Cerebellum (tissue), 4 donors: ENCODE measurements at places on chromosomes 7 and 10. TPM values are rescaled to one million over a fixed set of nuclear protein-coding genes. Genes with fewer than 3 reads are reported as not detected.

OPN1SW gene
- total RNA-seq: 0.45 TPM

SLC18A3 gene
- 3.4 TPM for total RNA-seq

NDUFB8 gene
- total RNA-seq: 123 TPM

LIPK gene
- not detected for total RNA-seq

HHEX gene
- total RNA-seq: 2.1 TPM

SYNPO2L gene
- not detected for total RNA-seq

COMTD1 gene
- 13.8 TPM for total RNA-seq

GRB10 gene
- 60.4 TPM for total RNA-seq

PNLIP gene
- total RNA-seq: not detected

GCK gene
- total RNA-seq: 7.7 TPM

SLC13A4 gene
- total RNA-seq: 2.4 TPM

GIMAP7 gene
- total RNA-seq: 1.8 TPM

DENND10 gene
- 36.7 TPM for total RNA-seq

TMEM270 gene
- not detected for total RNA-seq

SLC26A4 gene
- 0.45 TPM for total RNA-seq

SPDYE2B gene
- not detected for total RNA-seq

POM121C gene
- 19.1 TPM for total RNA-seq

ZNF804B gene
- total RNA-seq: 3.7 TPM

HTRA1 gene
- 18.8 TPM for total RNA-seq

NOLC1 gene
- 25.6 TPM for total RNA-seq

RINT1 gene
- total RNA-seq: 22.5 TPM

SEMA3E gene
- total RNA-seq: 5.5 TPM

LIPA gene
- total RNA-seq: 36.4 TPM

FGFBP3 gene
- total RNA-seq: 23.3 TPM

UPK3BL2 gene
- 8.0 TPM for total RNA-seq

AKR1C4 gene
- not detected for total RNA-seq

NACAD gene
- 6.8 TPM for total RNA-seq

SPDYE11 gene
- not detected for total RNA-seq

WDR37 gene
- total RNA-seq: 22.8 TPM

STEAP2 gene
- 10.6 TPM for total RNA-seq

AKAP9 gene
- 174 TPM for total RNA-seq

SUN3 gene
- 0.36 TPM for total RNA-seq

PRR15 gene
- total RNA-seq: not detected

TEX36 gene
- not detected for total RNA-seq

CLEC5A gene
- not detected for total RNA-seq

GIMAP5 gene
- total RNA-seq: 3.8 TPM

CTAGE4 gene
- total RNA-seq: 1.4 TPM

GCC1 gene
- 10.4 TPM for total RNA-seq

INTS1 gene
- total RNA-seq: 31.7 TPM

MRC1 gene
- total RNA-seq: 5.5 TPM

TMEM139 gene
- 0.64 TPM for total RNA-seq

PIK3CG gene
- total RNA-seq: 1.9 TPM

UPP1 gene
- total RNA-seq: 23.5 TPM

LDB3 gene
- total RNA-seq: 0.27 TPM

RGR gene
- total RNA-seq: 0.91 TPM

PPRC1 gene
- total RNA-seq: 12.3 TPM

PODXL gene
- 17.1 TPM for total RNA-seq
